ENCODE measurements at places on chromosomes 2 and 18.

DNA sequence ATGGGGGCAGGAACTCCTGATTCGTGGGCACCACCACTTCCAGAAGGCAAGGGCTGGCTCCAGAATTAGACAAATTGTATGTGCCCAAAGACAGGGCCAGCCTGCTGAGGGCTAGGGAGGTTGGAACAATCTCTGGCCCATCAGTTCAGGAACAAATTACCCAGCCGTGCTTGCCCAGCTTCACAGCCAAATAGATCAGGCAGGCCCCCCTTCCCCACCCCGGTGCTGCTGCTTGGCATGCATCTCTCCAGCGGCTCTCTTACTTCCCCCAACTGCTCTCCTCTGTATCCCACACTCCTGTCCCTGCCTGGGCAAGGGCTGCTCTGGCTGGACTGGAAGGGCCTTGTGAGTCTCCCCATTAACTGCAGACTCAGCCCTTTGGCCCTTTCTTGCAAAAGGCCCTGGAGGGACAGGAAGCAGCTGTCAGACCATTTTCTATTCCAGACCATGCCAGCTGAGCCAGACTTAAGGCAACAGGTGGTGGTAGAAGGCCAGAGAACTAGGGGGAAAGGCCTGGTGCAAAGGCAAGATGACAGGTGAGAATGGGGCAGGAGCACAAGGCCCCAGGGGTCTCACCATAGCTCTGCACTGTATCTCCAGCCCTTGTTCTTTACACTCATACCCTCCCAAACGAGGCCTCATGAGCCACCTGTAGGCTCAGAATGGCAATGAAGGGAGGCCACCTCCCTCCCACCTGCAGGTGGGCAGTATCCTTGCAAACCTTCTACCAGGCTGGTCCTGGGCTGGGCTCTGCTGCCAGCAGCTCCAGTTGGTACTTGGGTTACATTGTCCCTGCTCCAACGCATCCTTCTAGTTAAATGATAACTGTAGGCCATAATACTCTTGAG lies 30.7 kb upstream of the ACAA2 start:
- no peak for DNase-seq

- DNase-seq: no peak
These were observed 94.9 kb downstream of the SLC4A3 start for GRCh38 chr2:219722276-219722879.

DNA sequence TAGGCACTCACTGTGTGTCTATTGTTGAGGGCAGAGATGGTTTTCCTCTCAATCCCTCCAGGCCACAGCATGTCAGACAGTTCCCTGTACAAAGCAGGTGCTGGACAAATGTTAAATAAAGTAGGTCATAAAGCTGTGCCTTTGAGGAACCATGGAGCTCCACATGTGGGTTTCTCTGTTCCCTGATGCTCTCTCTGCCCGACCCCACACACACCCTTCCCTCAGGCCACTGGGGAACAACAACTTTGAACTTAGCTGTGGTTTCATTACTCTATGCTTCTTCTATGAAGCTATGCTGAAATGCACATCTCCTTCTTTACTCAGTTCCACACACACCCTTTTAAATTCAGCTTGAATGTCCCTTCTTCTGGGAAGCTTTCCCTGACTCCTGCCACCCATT lies 415.3 kb downstream of the HRH4 start:
- no peak for DNase-seq

DNA sequence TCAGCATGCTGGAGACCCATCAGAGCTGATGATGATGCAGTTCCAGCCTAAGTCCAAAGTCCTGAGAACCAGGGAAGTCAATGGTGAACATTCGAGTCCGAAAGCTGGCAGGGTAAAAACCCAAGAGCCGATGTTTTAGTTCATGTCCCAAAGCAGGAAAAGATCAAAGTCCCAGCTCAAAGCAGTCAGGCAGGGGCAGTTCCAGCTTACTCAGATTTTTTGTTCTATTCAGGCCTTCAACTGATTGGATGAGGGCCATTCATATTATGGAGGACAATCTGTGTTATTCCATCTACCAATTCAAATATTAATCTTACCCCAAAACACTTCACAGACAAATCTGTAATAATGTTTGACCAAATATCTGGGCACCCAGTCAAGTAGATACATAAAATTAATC lies 38.3 kb downstream of the DSEL start:
- no peak for DNase-seq

GRCh38 chr2:224058048-224058775 lies 19.1 kb upstream of the SERPINE2 start:
- no peak for DNase-seq

- no peak for DNase-seq
These were observed 5.6 kb upstream of the GPR17 start for GRCh38 chr2:127640082-127641072.

GRCh38 chr2:134324947-134325346 lies 71.1 kb downstream of the MGAT5 start:
- DNase-seq: no peak
